Activated T-cell treated with anti-CD3 and anti-CD28 coated beads for 24 hours (primary cell): ENCODE measurements at places on chromosomes 3 and 15.

DNA sequence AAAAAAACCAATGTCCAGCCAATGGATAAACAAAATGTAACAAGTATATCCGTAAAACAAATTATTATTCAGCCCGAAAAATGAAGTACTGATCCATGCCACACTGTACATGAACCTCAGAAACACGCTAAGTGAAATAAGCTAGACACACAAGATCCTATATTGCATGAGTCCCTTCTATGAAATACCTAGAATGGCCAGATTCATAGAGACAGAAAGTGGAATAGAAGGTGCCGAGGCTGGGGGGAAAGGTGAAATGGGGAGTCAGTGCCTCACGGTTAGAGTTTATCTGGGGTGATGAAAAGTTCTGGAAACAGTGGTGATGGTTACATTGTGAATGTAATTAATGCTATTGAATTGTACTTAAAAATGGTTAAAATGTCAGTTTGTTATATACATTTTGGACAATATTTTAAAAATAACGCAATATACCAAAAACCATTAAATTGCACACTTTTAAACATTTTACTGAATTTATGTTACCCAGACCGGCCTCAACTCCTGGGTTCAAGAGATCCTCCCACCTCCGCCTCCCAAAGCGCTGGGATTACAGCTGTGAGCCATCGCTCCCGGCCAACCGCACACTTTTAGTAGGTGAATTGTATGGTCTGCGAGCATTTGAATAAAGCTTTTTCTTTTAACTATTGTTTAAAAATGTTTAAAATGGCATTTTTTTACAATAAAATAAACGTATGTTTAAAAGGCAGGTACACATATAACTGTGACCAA is 2.1 kb downstream of the RNF168 start:
- no peak for DNase-seq

DNA sequence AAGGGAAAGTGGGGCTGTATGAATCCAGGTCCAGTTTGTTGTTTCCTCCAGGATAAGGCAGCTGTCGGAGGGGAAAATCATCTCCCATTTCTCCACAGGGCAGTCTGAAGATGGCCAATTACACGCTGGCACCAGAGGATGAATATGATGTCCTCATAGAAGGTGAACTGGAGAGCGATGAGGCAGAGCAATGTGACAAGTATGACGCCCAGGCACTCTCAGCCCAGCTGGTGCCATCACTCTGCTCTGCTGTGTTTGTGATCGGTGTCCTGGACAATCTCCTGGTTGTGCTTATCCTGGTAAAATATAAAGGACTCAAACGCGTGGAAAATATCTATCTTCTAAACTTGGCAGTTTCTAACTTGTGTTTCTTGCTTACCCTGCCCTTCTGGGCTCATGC is 911 bp downstream of the CCRL2 start:
- DNase-seq, result no peak

DNA sequence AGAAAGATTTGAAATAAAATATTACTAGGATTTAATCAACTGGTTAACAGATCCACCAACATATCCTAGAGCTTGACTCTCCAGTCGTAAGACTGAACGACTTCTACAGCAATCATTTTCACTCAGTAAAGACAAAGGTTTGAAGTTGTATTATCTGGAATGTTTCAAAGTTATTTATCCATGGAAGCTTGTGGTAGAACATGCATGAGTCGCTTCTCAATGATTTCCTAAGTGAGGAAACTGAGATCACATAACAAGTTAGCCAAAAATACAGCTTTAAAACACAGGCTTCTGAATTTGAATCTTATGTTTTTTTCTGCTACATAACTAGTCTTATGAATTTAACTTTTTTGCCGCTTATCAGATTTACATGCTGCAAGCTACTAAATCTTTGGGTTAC is 241.8 kb downstream of the FOXP1 start:
- no peak for DNase-seq

DNA sequence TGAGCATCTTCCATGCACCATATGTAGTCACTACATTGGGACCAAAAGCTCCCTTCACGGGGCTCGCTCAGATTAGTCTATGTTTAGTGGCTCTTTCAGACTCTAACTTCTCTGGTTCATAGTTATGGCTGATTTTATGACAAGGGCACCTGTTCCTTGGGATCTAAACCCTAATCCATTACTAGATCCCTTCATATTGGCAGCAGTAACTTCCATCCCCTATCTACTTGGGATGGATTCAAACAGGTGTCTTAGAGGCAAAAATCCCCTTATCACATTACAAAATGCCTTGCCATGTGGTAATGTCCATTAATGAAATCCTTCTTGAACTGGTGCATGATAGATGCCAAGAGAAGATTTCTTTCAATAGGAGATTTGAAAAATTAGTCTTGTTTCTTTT is 96.7 kb upstream of the TP63 start:
- no peak for DNase-seq

DNA sequence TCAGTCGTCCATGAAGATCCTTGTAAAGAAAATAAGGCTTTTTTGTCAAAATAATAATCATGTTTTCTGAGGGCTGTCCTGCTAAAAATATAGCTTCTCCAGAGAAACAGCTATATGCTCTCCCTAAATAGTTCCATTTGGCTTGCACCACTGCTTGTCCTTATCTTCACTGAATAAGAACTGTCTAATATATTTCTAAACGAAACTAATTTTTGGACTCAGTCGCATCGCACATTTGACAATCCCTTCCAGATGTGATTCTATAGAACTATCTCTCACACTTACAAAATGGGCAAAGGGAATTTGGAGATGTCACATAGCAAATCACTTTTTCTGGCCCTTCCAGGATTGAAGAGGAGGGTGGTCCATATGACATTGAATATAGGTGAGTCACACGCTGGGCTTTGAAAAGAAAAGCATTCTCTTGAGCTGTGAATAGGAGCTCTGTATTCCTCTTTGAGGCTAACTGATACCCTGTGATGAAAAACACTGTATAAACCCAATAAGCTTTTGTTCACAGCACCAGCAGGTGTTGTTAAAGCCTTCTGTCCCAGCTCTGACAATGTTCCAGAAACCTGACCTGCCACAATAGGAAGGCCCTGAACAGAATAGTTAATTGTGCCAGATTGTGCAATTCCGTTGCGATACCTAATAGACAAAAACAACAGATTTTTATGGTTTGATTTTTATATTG is 1144.2 kb downstream of the ROBO2 start:
- no peak for DNase-seq

GRCh38 chr3:182636646-182637045 is 156.7 kb upstream of the ATP11B start:
- no peak for DNase-seq
